Kidney (tissue), 22 donors: ENCODE measurements at places on chromosomes 2 and 18. TPM values are rescaled to one million over a fixed set of nuclear protein-coding genes. Genes with fewer than 3 reads are reported as not detected.

The SLC16A14 gene
- 1.5 TPM for polyA plus RNA-seq

The DAPL1 gene
- 3.6 TPM for polyA plus RNA-seq

The NOSTRIN gene
- polyA plus RNA-seq: 41.8 TPM

The UGT1A10 gene
- polyA plus RNA-seq: 6.6 TPM

GRCh38 chr18:36189486-36189885 is 2.2 kb downstream of the MOCOS start:
- no peak for DNase-seq

DNA sequence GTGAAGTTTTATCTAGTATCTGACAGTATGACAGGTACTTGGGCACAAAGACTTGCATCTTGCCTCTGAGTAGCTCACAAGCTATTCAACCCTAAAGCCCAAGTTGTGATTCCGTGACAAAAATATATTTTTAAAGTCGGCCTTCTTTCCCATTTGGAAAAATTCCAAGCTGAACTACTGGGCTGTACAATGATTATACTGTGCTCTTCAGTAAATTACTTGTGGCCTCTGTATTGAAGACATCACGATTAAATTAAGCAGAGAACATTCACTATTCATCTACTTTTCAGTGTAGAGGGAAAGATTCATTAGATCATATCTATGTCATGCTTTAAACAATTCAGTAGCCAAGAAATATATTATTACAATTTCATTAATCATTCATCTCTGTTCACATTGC is 282.2 kb downstream of the CDH2 start:
- DNase-seq: no peak

- DNase-seq: no peak
Observed at GRCh38 chr2:101396316-101396717, 9.0 kb upstream of the CREG2 start.

DNA sequence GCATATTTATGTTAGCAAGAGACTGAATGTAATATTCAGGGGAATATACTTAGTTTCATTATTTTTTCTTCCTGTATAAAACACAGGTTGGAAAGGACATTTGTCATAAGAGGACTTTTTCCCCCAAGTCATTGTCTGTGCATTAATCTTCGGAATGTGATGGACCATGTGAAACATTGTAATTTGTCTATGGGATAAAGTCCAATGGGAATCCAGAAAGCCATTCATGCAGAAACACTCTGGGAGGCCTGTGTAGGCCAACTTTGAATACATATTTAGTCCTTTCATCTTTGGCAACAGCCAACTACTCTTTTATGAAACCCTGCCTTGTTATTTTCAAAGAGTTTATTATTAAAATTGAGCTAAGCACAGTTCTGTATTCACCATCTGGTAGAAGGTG is 386.4 kb downstream of the PIK3C3 start:
- no peak for DNase-seq

DNA sequence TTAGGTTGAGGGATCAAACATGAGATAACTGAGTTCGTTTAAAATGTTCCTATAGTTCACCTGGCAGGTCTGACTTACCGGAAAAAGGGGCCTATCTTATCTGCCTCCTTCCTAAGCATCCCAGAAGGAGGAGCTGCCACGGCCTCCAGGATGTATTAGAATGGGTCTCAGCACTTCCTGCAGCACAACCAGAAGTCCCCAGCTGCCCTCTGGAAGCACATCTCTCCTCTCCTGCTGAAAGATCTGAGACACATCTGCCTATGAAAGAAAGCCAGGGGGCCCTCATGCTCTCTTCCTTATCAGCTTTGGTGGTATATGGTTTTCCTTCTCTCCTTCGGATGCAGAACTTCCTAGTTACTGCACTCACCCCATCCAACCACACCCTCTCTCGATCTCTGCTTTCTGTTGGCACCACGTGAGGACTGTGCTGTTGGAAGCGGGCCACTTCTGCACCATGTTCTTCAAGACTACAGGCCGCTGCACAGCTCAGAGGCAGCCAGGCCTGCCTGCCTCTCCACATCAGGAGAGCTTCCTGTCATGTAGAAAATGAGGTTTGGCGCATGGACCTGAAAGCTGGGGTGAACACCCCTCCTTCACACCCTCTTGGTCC is 6.5 kb downstream of the IGFBP5 start:
- no peak for DNase-seq
